ENCODE measurements at places on chromosomes 6 and 20.
A peak's percentile ranks its signal among the peaks of the same experiment; 100 is the strongest.

- no peak for DNase-seq
Observed at GRCh38 chr6:91437315-91437729, 850.5 kb upstream of the MAP3K7 start.

DNA sequence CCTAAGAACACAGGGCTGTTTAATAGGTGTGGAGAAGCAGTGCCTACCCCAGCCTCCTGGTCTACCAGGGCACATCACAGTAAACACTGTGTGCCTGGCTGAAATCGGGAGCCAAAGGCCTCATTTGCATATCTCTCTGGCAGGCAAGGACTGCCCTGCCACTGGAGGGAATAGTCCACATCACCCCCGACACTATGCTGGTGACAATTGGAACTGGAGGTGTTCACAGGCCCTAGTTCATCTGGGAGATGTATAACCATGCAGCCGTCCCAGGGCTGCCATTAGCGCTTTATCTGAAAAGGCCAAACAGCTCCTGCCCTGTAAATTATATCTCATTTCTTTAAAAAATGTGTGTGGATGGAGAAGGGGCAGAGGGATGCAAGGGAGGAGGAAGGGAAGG is 150.3 kb downstream of the LINC00237 start:
- no peak for DNase-seq

DNA sequence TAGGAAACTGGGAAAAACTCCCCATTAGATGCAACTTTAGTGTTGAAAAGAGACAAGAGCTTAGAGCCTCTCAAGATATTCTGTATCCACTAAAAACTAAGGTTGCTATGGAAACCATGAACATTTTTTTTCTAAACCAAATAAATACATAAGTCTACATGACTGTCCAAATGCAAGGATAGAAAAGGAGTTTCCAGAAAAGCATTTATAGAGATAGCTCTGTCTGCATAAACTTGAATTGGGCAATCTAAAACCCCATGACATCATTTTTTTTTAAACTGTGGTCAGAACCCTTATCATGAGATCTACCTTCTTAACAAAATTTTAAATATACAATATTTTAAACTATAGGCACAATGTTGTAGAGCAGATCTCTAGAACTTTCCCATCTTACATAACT is 36.4 kb upstream of the FAM83B start:
- DNase-seq = no peak

DNA sequence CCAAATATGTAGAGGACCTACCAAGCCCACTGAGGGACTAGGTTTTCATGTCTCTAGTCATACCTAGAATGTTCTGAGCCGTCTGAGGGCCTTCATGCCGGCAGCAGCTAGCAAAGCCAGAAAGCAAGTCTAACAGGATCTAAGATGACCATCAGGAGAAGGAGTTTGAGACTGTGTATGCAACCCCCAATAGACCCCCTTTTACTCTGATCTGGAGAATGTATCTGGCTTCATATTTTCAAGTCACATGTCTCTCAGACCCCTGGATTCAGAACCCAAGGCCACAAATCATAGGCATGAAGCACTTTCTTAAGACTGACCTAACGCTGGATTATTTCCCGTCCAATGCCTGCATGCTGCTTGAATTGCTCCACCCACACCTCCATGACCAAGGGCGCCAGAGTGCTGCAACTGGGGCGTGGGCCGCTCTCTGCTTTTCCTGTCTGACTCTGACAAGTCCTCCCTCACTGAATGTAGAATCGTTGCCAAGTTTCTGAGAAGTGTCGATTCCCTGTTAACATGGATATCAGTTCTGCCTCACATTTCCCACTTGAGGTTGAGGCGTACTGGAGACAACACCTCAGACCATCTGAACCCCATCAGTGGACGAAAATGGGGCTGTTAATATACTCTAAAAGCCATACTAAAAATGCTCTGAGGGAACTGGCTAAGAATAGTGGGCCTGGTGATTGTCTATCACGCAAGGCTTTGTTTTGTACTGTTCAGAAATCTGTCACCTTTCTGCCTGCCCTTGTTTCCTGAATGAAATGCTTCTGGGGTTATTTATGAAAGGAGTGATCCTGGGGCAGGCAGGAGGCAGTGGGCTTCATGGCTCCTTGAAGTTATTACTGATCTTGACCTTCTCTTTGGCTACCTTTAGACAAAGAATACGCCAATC is 23.9 kb upstream of the ASXL1 start:
- peak; percentile 58 for DNase-seq

DNA sequence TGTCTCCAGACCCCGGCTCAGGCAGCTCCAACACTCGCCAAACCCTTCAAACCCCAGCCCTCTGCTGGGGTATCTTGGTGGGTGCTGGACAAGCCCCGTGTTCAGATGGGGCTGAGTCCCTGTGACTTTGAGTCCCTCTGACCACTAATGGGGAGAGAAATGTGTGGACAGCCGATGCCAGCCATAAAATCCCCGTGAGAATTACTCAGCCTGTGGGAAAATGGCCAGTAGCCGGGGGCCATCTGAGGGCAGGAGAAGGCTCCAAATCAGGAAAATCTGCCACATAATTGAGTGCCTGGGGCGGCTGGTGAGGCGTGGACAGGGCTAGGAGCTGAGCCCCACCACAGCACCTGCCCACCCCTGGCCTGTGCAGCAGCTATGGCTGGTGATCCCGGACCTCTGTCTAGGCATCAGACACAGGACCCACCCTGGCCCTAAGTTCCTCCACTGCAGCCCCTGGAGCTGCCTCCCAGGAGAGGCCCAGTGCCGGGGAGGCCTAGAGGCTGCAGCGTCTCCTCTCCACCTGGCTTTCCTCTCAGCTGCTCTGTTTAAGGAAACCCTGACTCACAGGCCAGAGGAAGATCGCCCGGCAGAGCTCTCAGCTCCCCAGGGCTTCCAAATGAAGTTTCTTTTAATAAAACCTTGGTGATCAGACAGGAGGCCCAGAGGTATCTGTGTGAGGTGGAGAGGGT is 53.7 kb upstream of the SLCO4A1 start:
- DNase-seq = no peak

GRCh38 chr6:161141173-161141572 is 132.7 kb downstream of the AGPAT4 start:
- DNase-seq = peak; percentile 82

GRCh38 chr6:2790588-2791449 is 25.6 kb downstream of the WRNIP1 start:
- peak; percentile 48 for DNase-seq

DNA sequence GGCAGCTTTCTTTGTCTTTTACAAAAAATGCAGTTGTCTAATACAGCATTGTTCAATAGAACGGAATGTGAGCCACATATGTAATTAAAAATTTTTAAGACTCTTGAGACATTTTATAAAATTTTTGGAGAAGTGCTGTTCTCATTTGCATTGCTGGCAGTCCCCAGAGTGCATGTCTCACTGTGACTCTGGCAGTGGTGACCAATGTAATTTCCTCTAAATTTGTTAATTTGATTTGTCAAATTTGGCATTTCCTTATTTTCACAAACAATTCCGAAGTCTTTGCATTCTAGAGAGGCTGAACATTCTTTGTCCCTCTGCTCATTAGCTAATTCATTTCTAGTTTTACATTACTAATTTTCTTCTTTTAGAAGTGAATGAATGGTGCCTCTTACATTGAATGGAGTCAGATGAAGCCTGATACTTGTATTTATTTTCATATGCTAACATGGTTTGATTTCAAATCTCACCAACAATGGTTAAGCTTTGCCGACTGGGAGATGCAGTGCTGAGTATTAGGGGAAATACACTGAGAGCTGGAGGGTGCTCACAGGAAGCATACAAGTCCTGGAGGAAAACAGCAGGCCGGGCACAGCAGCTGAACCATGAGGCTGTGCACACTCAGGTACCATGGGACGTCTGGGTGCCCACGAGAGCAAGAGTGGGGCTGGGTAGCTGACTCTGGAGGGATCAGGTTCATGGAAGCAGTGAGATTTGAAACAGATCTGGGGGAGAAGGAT is 68.5 kb upstream of the ARMC2 start:
- no peak for DNase-seq

GRCh38 chr6:169212436-169212835 is 41.2 kb downstream of the THBS2 start:
- DNase-seq = no peak

- DNase-seq = no peak
Observed at GRCh38 chr6:143581835-143582480, 70.4 kb upstream of the FUCA2 start.

DNA sequence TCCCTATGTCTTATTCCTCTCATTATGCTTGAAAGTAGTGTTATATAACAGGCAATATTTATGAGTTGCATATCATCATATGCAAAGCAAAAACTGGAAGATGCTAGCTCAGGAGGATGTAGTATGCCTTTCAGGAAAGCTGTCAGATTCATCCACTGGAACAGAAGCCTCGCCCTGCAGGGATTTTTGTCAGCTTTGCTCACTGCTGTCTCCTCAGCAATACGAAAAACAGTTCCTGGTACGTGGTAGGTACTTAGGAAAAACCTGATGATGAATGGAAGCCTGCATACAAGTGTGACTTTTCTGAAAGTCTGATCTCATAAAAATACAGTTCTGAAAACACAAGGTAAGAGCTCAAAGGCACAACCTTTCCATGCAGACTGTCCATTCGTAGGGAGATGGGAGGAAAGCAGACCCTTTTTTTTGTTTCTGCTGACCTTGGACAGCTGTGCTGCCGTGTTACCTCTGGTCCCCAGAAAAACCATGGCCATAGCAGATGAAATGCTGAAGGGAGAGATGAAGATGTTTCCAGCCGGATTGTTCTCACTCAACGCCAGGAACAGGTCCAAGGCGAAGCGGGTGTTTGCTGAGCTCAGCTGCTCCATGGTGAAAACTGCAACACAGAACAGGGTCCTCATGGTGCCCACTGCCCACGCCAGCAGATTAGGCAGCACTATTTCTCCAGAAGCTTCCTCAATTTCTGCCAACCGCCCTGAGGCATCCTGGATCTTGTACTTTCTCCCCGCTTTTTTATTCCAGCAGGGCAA is 1.5 kb downstream of the SERPINB1 start:
- no peak for DNase-seq

DNA sequence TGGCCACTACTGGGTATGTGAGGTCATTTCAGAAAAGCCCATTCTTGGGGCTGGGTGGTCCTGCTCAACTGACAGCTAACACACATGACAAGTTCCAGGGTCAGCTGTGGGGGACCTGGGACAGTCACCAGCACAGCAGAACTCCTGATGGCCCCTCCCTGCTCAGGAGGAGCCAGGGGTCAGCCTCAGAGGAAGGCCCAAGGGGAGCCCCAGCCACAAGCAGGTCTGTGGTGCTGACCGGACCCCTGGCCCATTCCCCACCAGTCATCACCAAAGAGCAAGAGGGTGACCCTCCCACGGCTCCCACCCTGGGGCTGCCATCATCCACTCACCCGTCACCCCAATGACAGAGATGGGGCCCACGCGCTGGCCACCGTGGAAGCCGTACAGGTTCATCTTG is 18.0 kb downstream of the CYP21A2 start:
- DNase-seq = no peak

DNA sequence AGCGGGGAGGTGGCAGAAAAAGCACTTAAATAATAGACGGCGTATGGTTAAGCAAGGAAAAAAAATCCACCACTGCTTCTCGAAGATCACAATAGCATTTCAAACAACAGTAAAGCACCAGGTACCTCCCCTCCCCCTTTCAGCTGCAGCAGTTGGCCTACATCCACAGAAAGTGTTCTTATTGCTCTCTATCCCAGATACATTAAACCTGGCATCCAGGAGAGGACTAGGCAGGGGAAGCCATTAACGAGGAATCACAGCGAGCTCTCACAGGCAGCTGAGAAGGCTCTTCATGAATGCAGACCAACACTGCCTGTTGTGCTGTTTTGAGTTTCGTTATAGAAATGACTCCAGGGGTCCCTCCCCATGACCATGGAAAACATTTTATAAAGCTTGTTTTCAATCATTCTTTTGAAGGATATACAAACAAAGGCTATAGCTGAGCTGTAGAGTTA is 11.8 kb downstream of the FYN start:
- DNase-seq = peak; percentile 92

- DNase-seq = no peak
Observed at GRCh38 chr20:23488470-23488869, 2.4 kb upstream of the CST8 start.

DNA sequence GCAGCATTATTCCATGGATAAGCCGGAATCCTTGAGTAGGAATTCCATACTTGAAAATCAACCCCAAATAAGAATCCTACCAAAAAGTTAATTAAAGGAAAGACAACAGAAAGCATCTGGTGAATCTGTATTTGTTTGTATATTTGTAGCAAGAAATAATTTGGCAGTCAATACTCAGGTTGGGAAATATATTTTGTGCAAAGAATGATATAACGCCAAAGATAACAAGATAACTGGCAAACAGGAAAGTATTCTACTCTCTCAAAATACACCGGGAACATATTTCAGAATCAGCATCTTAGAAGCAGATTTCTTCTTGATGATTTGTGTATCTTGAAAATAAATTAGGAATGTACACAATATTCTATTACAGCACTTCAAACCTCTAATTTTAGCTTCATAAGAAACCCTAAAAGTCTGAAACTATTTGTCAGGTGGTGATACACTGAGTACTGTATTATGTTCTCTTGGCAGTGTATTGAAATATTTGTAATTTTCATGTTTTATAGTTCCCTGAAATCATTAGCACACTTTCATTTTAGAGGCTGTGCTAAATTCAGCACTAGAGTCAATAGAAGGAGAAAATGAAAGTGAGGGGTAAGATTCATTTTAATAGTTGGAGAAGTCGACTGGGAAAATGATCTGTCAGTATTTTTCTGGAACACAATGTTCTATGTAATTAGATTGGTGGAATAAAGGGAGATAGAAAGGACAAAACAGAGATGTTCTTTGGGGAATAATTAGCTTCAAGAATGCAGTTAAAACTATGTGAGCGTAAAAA is 879.7 kb upstream of the GJE1 start:
- no peak for DNase-seq

DNA sequence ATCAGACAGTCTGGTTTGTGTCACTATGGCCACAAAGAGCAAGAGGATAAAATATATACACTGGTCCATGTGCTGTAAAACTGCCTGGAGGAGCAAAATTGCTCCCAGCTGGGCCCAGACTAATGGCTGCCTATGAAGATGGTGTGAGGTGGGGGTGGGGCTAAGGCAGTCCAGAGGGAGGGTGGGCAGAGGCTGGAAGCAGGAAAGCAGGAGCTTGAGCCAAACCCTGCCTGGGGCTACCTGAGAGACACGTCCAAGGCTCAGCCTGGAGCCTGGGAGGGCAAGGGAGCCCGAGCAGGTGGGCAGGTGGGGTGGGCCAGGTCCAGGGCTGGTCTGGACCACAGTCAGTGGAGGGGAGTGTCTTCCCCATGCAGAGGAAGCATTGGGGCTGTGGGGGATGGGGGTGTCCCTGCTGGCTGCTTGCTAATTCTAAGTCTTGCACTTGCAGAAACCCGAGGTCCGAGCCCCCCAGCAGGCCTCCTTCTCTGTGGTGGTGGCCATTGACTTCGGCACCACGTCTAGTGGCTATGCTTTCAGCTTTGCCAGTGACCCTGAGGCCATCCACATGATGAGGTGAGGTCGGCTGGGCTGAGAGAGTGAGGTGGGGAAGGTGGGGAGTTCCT is 9.5 kb downstream of the HSPA12B start:
- DNase-seq = no peak

DNA sequence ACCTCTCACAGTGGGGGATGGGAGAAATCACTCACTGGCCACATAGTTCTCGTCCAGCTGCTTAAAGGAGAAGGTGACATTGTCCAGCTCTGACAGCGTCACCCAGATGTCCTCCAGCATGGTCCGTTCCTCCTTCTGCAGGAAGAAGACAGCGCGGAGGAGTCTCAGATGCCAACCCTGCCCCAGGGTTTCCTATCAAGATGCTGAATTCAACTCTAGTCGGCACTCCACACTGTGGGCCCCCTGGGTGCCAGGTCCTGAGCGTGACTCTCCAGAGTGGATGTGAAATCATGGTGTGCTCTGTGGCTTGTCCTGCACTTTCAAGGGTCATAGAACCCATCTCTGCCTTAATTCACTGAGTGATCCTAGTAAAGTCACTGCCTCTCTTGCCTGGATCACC is 193.2 kb downstream of the PREX1 start:
- DNase-seq = no peak

All from NCI-H2029 (cell line).